ENCODE measurements at places on chromosomes 6 and 20. TPM values are rescaled to one million over a fixed set of nuclear protein-coding genes. Genes with fewer than 3 reads are reported as not detected.

GRCh38 chr20:45518282-45518681 is 2.9 kb upstream of the SPINT3 start:
- no peak for DNase-seq

GRCh38 chr20:17650301-17651128 is 31.5 kb downstream of the RRBP1 start:
- no peak for DNase-seq

GRCh38 chr6:125747589-125748405 is 1.6 kb upstream of the HEY2 start:
- DNase-seq, result peak; percentile 52

GRCh38 chr20:11222243-11222642 is 548.4 kb upstream of the JAG1 start:
- no peak for DNase-seq

DNA sequence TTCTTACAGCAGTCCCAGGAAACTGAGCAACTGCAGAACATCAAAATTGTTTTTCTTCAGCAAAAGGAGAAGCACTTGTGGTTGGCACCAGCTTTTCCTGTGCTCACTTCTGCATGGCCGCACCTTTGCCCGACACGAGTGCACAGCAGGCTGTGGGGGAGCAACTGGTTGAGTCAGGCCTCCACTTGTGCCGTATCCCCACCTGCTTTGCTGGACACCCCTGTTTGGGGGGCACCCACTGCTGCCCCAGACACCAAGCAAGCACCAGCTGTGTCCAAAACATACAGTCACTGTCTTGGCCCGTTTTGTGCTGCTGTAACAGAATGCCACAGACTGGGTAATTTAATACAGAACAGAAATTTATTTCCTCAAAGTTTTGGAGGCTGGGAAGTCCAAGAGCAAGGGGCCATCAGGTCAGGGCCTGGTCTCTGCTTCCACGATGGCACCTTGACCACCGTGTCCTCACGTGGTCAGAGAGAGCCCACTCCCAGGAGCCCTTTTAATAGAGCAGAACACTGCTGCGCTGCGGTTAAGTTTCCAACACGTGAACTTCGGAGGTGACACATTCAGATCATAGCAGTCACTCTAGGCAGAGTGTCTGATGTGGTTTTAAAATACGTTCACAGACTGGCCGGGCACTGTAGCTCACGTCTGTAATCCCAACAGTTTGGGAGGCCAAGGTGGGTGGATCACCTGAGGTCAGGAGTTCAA is 8.7 kb upstream of the GMEB2 start:
- no peak for DNase-seq

DNA sequence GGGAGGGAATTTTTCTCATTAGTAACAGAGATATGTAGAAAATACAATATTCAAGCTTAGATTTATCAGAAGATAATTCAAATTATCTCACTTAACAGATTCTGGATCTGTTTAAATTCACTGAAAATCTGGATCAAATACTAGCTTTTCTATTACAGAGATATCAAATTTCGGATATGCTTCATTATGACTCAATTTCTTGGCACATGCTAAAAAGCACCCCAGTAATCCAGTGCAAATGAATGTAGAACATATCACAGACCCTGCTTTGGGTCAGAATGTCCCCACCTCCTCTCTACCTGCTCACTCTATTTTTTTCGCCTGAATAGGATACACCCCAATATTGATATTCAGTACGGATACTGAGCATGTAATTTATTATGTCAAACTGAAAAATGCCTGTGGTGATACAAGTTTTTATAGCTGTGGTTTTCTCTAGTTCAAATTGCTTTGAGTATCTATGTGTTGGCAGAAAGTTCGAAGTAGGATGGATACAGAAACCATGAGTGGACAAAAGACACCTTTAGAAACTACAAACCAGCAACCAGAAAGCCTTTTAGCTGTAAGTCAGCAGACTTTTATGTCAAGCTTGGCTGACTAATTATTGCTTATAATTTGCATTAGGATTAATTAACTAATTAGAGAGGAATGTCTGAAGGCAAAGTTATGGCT is 290.0 kb downstream of the TFAP2B start:
- no peak for DNase-seq

DNA sequence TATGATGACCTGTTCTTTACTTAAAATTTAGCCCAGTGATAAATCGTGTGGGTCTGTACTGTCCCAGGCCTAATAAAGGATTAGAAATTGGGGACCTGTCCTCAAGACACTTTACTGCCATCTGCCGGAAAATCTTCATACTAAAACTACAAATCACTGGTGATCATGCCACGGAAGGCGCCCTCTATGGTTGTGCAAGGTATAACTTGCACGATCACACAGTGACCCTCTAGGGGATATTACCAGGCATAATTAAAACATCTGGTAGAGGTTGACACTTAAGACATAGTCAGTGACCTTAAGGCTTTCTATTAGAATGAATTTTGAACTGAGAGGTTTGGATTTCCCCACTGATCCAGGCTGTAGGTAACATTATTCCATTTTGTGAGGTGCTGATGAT is 172.6 kb downstream of the BMP2 start:
- no peak for DNase-seq

GRCh38 chr6:19597809-19598320 is 239.3 kb upstream of the ID4 start:
- no peak for DNase-seq

DNA sequence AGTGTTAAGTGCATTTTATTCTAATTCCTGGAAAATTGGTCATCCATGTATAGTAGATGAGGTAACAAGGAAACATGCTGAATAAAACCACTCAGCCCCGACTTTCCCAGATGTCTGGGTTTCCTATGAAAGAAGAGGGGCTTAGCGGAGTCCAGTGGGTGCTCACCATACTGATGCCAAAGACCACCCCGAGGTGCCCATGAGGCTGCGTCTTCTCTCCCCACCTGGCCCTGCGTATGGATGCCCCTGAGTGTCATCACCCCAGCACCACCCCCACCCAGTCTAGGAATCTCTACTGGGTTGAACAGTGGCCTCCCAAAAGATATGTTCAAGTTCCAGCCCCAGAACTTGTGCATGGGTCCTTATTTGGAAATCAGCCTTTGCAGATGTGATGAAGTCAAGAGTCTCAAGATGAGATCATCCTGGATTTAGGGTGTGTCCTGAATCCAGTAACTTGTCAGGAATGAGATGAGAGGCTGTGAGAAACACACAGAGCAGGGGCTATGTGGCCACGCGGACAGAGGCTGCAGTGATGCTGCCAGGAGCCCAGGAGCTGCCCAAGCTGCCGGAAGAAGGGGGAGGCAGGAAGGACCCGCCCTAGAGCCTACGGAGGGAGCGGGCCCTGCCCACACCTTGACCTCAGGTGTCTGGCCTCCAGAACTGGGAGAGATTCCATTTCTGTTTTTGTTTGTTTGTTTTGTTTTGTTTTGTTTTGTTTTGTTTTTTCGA is 124.6 kb upstream of the CDH4 start:
- no peak for DNase-seq

DNA sequence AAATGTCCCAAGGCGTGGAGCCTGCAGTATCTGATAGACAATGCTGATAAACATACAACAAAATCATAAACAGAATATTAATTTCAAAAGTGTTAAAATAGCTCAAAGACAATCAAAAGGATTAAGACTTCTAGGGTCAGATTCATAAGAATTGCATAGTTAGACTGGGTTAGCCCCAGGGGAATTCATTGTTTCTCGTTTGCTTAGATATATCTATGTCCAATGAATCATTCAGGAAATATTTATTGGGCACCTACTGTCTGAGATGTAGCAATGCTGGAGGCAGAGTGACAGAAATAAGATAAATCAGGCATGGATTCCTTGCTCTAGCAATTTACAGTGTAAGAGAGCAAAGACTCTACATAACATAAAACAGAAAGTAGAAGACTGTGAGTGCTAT is 124.4 kb upstream of the PRL start:
- DNase-seq, result no peak

DNA sequence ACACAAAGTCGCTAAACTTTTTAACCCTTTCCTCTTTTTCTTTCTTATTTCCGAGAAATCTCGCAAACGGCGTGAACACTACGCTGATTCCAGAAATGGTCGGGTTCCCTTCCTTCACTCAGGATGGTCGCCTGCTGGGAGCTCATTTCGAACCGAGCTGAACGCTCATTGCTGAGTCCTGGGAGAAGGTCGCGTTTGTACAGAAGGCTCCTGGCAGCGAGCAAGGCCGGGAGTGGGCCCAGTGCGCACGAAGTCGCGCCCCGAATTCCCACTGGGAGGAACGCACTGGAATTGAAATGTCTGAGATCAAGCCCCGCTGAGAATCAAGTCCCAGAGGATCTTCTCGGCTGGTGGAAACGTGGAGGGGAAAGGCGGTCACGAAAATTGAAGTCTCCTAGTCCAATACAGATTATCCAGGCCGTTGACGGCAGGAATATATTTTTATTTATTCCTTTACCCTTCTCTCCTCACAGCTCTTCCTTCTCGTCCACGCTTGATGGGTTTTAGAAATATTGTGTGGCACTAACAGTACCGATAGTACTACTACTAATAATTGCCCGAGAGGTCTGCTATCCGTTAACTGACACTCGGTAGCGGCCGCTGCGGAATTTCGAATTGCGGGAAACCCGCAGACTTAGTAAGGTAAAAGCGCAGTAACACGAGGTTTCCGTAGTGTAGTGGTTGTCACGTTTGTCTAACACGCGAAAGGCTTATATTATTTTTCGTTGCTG is 207.2 kb upstream of the ZNF184 start:
- DNase-seq, result no peak

GRCh38 chr6:130895516-130895915 is 68.3 kb downstream of the SMLR1 start:
- DNase-seq, result no peak

Gene KCNB1
- total RNA-seq, result 129 TPM

Gene TMEM151B
- total RNA-seq, result 85.2 TPM

Gene SMLR1
- not detected for total RNA-seq
